Myocyte (in vitro differentiated cells): ENCODE measurements at places on chromosomes 1 and 21. TPM values are rescaled to one million over a fixed set of nuclear protein-coding genes. Genes with fewer than 3 reads are reported as not detected.

CIART gene
- 2.0 and 2.5 TPM in 2 replicates for total RNA-seq

OR2L8 gene
- not detected in 2 replicates for total RNA-seq

WNT2B gene
- 0.31 and 0.67 TPM in 2 replicates for total RNA-seq

SLC1A7 gene
- 0.21 and 0.29 TPM in 2 replicates for total RNA-seq

IBA57 gene
- 1.9 and 2.5 TPM in 2 replicates for total RNA-seq

KIF21B gene
- 0.03 and 0.31 TPM in 2 replicates for total RNA-seq

DNA sequence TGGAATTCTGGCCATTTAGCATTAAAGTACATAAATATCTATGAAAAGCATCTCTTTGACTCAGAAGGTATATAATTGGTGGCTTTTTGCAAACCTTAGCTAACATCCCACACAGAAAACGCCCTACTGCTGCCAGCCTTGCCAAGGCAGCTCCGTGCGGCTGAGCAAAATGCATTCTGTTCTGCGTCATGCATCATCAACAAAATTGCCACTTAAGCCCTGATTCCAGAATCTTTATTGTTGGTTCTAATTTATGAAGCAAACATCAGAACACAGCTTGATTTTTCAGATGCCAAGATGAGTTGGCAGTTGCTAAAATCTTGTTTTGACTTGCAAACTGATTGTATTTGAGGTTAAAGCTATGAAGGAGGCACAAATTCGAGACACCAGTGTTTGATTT lies 314.9 kb upstream of the DEPDC1 start:
- no peak for DNase-seq

DNA sequence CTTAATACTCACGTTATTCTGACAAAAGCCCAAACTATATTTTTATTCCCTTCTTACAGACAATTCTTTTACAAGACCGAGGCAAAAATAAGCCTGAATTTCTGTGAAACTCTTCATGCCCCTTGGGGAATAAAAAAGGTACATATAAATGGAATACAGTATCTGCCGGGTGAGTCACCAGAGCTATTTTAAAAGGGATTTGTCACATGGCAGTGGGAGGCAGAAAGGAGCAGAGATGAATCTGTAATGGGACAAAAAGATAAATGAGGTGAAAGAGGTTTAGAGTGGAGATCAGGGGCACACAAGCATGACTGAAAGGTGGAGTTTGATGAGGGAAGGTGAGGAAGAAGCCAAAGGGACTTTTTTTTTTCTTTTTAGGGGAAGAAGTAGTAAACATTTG lies 8.8 kb downstream of the XCL1 start:
- DNase-seq: peak; percentile 66

- no peak for DNase-seq
These were observed 138.7 kb downstream of the RUNX1 start for GRCh38 chr21:34910396-34910795.

GRCh38 chr1:93155335-93155734 lies 24.9 kb downstream of the TMED5 start:
- no peak for DNase-seq

GRCh38 chr21:26385721-26386120 lies 187.4 kb downstream of the CYYR1 start:
- peak; percentile 46 for DNase-seq

DNA sequence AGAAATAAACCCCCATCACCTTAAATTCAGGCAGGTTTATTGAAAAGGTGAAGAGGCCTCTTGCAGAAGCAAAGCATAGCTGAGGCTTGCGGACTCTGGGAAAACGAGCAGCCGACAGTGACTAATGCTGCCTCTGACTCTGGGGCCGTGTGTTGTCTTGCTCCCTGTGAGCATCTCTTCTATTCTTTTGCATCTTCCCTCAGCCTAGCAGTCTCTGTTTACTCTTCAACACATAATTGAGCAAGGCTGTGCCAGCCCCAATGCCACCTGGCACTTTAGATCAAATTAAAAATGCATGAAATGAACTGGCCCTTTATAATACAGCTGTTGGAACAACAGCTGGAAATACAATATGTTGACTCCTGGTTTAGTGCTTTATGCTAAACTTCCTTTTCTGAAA lies 18.4 kb upstream of the REG4 start:
- DNase-seq: peak; percentile 61

DNA sequence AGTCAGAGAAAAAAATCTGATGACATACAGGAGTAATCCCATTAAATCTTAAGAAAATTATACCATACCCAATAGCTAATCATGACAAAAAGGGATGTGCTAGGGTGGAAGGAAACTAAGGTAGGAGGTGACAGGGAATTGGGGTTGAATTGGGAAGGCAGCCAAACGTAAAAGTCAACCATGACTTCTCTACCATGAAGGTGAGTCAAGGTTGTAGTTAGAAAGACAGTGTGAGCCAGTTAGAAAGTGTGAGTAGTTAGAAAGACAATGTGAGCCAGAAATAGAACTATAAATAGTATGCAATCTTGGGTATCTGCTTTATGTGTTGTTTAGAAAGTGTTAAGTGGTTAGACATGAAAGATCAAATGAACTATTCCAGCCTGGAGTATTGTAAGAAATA lies 556.8 kb downstream of the AGBL4 start:
- no peak for DNase-seq

GRCh38 chr21:34115160-34115559 lies 41.8 kb downstream of the MRPS6 start:
- no peak for DNase-seq

DNA sequence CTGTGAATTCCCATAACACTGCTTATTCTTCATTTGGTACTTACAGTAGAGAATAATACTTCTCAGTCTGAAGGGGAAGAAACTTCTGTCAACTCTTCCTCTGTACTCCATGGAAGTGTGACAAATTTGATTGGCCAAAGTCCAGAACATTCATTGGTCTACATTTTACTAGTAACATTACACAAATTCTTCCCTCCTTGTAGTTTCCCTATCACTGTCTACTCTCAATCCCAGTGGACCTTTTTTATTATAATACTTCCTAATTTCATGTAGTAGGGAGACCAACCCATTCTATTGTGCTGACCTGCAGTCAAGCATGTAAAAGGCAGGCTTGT lies 74.7 kb downstream of the ALG6 start:
- DNase-seq: no peak

- no peak for DNase-seq
These were observed 137.7 kb downstream of the COQ8A start for GRCh38 chr1:227077783-227078182.
